ENCODE measurements at places on chromosomes 5 and 9. TPM values are rescaled to one million over a fixed set of nuclear protein-coding genes. Genes with fewer than 3 reads are reported as not detected.

GRCh38 chr9:93636667-93637066 lies 60.3 kb downstream of the PHF2 start:
- no peak for DNase-seq

The CBY3 gene
- polyA plus RNA-seq, result not detected

DNA sequence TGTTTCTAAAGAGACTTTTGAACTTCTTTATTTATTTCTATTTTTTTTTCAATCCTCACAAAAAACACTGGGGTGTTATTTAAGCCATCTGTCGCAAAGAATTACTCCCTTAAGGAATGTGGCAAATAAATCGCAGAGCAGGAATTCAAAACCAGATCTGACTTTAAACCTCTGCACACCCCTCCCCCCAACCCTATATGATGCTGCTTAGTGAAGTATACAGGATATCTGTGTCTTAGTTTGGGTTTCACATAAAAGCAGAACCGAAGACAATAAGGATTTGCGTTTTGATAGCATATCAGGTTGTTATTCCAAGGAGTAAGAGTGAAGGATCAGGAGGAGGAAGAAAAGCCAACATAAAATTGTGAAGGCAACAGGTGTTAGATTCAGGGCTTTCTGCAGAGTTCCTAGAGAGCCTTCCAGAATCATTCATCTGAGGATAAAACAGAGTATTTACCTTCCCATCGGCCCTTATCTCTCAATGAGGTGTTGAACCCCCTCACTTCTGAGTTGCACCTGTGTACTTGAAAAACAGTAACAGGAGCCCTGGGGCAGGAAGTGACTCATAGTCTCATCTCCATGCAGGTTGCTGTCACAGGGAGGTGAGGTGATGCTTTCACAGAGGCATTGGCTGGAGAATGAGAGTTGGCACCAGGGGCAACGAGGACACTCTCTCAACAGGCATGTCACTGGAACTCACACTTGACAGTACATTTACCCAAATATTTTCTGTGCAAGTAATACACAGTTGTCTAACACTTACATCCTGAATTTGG lies 33.5 kb upstream of the DMRT3 start:
- DNase-seq, result no peak

The WDR31 gene
- polyA plus RNA-seq, result 1.6 TPM

The NFX1 gene
- 20.8 TPM for polyA plus RNA-seq

DNA sequence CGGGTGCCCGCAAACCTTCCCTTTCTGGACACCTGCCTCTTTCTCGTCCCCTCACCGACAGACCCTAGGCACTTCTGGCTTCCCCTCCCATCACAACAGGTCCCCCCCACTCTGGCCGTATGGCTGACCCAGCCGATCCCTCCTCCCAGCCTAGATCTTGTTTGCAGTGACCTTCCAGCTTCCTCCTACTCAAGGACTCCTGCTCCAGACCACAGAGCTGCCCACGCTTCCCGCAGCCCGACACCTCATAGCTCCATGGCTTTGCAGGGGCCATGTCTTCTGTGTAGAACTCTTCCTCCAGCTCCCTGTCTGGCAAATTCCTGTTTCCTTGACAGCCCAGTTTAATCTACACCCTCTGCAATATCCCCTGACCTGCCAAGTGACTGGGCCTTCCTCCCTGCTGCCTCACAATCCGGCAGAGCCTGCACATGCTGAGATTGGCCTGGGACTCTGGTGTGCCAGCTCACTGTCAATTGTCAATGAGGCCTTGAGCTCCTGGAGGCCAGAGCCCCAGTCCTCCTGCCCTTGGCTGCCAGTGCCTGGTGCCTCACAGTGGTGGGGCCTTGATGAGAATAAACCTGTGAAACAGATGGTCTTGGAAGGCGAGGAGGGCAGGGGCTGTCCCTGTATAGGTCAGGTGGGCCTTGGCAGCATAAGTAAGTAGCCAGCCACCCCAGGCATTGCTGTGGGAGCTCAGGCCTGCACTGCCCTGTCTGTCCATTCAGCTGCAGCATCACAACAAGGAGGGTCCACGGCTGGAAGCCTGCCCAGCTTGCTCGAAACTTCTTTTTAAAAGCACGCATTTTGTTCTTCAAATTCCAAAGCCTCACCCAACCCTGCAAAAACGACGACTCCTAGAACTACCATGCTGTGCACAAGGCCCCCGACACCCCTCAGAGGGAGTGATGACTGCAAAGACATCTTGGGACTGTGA lies 50.5 kb downstream of the GADD45G start:
- DNase-seq, result no peak

GRCh38 chr9:137106662-137107250 lies 7.8 kb downstream of the DPP7 start:
- DNase-seq, result no peak

DNA sequence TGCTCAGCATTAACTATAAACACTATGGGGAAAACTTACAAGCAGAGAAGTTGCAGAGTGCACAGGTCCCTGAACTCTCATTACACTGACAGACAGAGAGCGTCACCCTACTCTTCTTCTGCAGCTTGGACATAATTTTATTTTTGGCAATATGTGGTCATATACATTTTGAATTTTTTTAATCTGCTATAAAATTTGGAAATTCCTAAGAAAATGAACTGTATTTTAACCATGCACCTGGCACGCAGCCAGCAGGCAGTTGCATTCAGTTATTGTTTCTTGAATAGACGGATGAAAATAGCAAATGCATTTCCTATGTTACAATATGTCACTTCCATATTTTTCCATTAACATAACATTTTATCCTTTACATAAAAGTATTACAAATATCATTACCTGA lies 100.2 kb downstream of the SLC25A46 start:
- no peak for DNase-seq

The RMI1 gene
- polyA plus RNA-seq, result 5.4 TPM

The NR2F1 gene
- 3.5 TPM for polyA plus RNA-seq

The DCANP1 gene
- polyA plus RNA-seq, result 0.43 TPM

DNA sequence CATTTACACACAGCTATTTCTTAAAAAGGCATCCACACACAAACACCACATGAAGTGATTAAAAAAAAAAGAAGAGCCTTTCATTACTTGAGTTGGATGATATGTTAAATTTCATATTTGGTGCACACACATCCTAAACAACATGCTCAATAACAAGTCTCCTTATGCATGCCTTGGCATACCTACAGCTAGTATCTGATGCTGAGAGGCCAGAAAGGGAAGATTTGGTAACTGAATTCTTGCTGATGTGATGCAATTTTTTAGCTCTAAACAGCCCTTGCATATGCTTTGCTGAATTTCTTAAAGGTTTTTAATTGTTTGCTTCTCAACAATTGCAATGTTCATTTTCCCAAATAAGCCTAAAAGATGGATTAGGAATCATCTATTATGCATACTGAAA lies 338.8 kb downstream of the ARL15 start:
- no peak for DNase-seq

DNA sequence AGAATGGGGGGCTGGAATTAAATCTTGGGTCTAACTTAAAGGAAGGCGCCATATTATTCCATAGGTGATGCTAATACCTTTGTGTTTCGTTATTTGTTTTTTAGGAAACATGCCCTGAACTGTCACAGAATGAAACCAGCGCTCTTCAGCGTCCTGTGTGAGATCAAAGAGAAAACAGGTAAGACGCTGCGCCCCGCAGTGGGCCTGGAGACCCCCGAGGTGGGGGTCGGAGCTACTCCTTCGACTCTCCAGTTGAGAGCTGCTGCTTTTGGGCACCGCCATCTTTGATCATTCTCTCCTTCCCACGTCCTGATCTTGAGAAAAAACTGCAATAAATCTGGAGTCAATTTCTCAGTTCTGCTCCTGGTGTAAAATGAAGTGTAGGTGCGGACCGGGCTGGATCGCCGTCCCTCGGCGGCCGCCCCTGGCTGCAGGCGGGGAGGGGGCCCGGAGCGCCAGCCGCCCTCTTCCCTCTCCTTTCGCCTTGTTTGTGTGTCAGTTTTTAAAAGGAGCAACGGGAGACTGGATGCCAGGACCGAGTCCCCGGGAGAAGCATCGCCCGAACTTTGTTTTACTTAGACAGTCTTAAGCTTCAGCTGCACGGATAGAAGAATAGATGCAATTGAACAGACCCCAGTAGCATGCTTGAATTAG lies 1.4 kb downstream of the PBX3 start:
- no peak for DNase-seq

The CLIC3 gene
- 1.4 TPM for polyA plus RNA-seq

- DNase-seq, result no peak
Measured at GRCh38 chr5:143514616-143515335, 111.3 kb upstream of the NR3C1 start.

- no peak for DNase-seq
Measured at GRCh38 chr9:121325387-121325786, 44.7 kb downstream of the STOM start.

DNA sequence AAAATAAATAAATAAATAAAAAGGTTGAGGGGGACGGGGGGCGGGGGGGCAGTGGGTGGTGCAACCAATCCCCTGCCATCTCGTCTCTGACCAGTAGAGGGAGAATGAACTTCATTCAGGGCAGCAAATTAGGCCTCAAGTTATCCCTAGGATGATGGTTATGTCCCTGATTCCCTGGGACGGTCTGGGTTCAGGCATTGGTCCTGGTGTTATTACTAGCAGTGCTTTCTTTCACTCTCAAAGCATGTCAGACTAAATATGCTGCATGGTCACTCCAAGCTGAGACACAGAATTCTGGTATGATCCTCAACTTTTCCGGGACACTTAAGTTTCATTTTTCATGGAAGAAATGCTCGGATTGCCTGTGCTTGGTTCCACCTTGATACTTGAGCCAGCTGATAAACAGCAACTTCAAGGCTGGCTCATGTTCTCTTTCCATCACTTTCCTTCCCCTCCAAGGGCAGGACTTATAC lies 59.4 kb downstream of the DAP start:
- DNase-seq, result peak; percentile 39

DNA sequence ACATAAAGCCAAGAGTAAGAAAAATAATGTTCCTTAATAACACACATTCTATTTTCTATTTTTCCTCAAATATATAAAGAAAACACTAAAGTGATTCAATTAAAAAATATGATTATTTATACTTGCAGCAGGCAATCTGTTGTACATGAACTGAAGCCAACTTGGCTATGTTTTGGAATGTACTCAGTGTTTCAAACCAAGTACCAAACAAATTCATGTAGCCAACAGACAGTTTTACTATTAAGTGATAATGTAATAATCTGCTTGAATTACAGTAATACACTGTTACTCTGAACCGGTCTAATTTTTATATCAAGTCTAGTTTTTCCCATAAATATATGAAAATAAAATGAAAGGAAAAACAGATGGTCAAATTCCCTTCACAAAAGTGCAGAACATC lies 58.0 kb downstream of the CEP120 start:
- no peak for DNase-seq

The TMEM215 gene
- polyA plus RNA-seq, result not detected

- DNase-seq, result peak; percentile 57
Measured at GRCh38 chr9:94990897-94991561, 264.5 kb downstream of the AOPEP start.

Measured in small intestine (tissue), 16 donors.